ENCODE measurements at places on chromosomes 16 and 17. TPM values are rescaled to one million over a fixed set of nuclear protein-coding genes. Genes with fewer than 3 reads are reported as not detected.

GRCh38 chr17:67476787-67477335 lies 99.8 kb downstream of the PITPNC1 start:
- DNase-seq: no peak

DNA sequence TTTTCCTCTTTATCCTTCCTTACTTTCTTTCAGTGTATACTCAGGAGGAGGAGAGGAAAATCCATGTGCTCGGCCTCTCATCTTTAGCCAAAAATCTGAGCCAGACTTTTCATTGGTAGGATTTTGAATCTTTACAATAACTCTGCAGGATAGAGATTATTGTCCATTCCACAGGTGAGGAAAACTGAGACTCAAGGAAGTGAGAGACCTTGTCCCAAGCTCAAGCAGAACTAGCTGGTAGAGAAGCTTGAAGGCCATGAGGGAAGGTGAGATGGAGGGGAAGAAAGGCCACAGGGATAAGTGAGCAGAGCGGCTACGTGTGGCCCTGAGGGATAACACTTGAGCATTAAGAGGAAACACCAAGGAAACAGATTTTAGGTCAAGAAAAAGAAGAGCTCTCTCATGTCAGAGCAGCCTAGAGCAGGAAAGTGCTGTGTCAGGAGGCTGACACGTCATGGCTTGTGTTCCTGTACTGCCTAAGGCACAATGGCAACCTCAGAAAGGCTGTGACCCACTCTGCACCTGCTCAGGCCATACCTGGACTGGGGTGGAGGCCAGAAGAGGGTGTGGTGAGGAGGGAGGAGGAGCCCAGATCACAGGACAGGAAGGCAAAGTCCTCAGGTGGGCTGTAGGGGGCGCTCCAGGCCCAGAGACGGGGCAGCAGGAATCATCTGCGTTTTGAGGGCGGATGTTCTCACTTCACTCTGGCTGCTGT lies 11.9 kb downstream of the MT4 start:
- DNase-seq: no peak

Gene TRPV3
- total RNA-seq: 13.5 TPM

Gene PRKCB
- 3.2 TPM for total RNA-seq

DNA sequence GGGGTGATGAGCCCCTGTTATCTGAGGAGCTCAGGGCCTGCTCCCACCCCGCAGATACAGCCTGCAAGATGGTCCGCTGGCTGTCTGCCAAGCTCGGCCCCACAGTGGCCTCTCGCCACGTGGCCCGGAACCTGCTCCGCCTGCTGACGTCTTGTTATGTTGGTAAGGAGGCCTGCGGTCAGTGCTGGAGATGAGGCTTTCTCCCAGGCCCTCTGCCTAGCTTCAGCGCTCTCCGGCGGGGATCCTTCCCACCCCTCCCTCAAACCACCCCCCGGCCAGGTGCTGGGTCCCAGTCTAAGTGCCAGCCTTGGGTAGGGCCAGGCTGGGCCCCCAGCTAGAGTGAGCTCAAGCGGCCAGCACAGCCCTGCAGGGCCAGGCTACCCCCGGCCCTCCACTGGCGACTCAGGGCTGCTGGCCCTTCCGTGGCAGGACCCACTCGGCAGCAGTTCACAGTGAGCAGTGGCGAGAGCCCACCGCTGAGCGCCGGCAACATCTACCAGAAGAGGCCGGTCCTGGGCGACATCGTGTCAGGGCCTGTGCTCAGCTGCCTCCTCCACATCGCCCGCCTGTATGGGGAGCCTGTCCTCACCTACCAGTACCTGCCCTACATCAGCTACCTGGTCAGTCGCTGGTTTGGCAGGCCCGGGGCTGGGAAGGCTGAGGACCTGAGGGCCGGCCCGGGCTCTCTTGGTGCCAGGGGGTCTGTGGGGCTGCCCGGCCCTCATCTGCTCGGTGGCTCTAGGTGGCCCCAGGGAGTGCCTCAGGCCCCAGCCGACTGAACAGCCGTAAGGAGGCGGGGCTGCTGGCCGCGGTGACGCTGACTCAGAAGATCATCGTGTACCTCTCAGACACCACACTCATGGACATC lies 6.1 kb downstream of the WDR81 start:
- peak; percentile 47 for DNase-seq

Gene CLEC18C
- total RNA-seq: not detected

Gene SBK1
- 1.3 TPM for total RNA-seq

- DNase-seq: peak; percentile 58
Measured at GRCh38 chr16:67415872-67416793, at the start of gene ZDHHC1. Gene ZDHHC1 (minus strand): TSS chr16:67416477. CDS start chr16:67407775, 8,702 bp downstream.
